Activated CD8-positive, alpha-beta memory T cell treated with anti-CD3 and anti-CD28 coated beads for 1 hour (primary cell): ENCODE measurements at places on chromosomes 7 and 10.

GRCh38 chr7:1434165-1434718, 25.0 kb downstream of the MICALL2 start:
- no peak for DNase-seq

- DNase-seq, result no peak
Observed at GRCh38 chr7:137324796-137325696, 18.5 kb downstream of the PTN start.

DNA sequence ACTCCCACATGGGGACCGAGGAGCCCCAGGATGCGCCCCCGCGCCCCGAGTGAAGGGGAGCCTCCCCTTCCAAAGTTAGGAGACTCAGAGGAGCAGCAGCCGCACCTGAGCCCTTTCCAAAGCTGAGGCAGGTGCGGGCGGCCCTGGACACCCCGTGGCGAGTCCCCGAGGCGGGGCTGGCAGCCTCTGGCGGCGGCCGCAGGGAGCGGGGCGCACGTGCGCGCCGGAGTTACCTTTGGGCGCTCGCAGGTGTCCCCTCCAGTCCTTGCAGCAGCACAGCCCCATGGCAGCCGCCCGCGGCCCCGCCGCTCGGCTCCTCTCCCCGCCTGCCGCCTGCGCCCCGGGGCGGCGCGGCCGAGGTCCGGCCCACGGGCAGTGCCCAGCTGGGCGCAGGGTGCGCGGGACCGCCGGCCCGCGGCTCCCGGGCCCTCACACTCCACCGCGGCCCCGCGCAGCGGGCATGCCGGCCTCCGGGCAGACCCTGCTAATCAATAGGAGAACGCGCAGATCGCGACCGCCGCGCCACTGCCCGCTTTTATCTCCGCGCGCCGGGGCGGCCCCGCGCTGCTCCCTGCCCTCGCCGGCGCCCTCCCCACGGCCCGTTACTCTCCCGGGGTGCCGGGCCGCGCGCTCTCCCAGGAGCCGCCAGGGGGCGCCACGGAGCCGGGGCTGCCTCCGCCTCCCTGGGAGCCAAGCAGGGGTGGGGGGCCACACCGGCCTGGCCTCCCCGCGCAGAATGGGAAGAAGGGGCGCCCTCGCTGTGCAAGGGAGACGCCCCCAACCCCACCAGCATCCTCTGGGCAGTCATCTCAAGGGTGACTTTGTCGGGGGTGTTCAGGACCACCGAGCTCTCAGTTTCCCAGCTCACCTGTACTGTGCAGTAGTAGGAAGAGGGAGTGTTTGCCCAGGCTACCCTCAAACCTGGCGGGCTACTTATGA, 80.8 kb downstream of the ARHGAP22 start:
- no peak for DNase-seq

DNA sequence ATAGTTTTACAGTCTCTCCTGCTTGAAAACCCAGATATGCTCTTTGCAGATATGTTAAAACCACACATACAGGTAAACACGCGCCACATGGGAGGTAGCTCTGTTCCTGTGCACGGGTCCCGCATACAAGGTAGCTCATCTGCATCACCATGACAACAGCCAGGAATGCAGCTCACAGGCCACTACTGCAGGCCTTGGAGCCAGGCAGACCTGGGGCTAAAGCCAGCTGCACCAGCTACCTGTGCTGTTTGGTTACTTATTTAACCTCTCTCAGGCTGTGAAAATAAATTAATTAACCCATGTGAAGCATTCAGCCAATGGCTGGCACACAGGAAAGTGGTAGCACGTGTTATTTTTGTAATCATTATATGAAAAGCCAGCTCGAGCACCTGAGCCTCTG, 428.3 kb downstream of the TNS3 start:
- no peak for DNase-seq

GRCh38 chr10:84007482-84007881, 131.8 kb upstream of the GHITM start:
- no peak for DNase-seq

DNA sequence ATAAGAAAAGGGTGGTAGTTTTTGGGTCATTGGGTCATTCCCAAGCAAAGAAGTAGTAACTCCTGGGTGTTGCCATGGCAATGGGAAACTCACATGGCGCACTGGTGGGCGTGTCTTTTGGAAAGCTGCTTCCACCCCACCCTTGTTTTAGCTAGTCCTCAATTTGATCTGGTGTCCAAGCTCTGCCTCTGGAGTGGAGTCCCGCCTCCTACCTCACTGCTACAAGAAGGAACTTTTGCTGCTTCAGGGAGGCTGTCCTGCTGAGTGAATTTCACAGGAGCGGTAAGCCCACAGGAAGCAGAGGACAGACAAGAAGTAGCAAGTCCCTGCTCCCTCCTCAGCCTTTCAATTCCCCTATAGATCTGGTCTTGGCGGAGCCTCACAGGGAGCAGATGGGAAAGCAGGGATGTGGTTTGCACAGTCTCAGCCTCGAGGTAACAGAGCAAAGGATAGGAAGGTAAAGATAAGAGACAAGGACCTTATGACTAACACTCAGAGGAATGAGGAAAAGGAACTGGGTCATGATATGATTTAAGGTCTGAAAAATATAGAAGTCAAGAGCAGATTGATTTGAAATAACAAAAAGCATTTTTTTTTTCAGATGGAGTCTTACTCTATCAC, 700.3 kb downstream of the TNS3 start:
- DNase-seq, result no peak

DNA sequence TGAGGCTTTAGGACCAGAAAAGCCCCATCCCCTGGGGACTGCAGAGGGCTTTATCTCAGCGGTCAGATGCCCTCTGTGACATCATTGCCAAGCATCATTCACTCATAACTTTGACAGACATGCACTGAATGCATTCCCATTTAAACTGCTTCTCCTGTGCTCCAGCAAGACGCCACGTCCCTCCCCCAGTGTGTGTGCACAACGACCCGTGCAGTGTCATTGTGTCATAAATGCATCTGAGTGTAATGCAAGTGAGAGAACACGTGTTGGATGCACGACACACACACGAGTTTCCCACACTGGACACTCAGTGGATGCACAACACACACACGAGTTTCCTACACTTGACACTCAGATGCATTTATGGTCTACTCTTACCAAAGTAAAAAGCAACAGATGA, 337.9 kb downstream of the PTPRN2 start:
- DNase-seq, result no peak
